ENCODE measurements at places on chromosomes 7 and 10. TPM values are rescaled to one million over a fixed set of nuclear protein-coding genes. Genes with fewer than 3 reads are reported as not detected.

NUDCD3 gene
- 125 TPM for total RNA-seq

PWWP2B gene
- total RNA-seq = 10.5 TPM

PRKCQ gene
- total RNA-seq = 0.75 TPM

ELN gene
- total RNA-seq = 0.09 TPM

LLCFC1 gene
- total RNA-seq = not detected

SFR1 gene
- total RNA-seq = 7.3 TPM

GPR37 gene
- total RNA-seq = 4.7 TPM

FAM25G gene
- not detected for total RNA-seq

PTPRN2 gene
- 0.85 TPM for total RNA-seq

DPYSL4 gene
- 14.7 TPM for total RNA-seq

MAT1A gene
- not detected for total RNA-seq

HTR5A gene
- not detected for total RNA-seq

RBM33 gene
- total RNA-seq = 27.5 TPM

EIF5AL1 gene
- 0.38 TPM for total RNA-seq

AQP1 gene
- 14.2 TPM for total RNA-seq

SLC26A5 gene
- total RNA-seq = not detected

FKBP6 gene
- not detected for total RNA-seq

CALN1 gene
- total RNA-seq = not detected

RTKN2 gene
- total RNA-seq = 0.09 TPM

CYP26C1 gene
- total RNA-seq = 0.47 TPM

ZSWIM8 gene
- 49.1 TPM for total RNA-seq

SCIN gene
- total RNA-seq = 0.09 TPM

PRR15 gene
- 0.45 TPM for total RNA-seq

MYL10 gene
- not detected for total RNA-seq

TAS2R4 gene
- 0.90 TPM for total RNA-seq

JCAD gene
- 52.4 TPM for total RNA-seq

SPDYE6 gene
- not detected for total RNA-seq

GBX1 gene
- not detected for total RNA-seq

TUBB8 gene
- not detected for total RNA-seq

PLAC9 gene
- 3.9 TPM for total RNA-seq

JMJD1C gene
- 82.7 TPM for total RNA-seq

All from endothelial cell of coronary artery (primary cell).